ENCODE measurements at places on chromosomes 3 and 15.

DNA sequence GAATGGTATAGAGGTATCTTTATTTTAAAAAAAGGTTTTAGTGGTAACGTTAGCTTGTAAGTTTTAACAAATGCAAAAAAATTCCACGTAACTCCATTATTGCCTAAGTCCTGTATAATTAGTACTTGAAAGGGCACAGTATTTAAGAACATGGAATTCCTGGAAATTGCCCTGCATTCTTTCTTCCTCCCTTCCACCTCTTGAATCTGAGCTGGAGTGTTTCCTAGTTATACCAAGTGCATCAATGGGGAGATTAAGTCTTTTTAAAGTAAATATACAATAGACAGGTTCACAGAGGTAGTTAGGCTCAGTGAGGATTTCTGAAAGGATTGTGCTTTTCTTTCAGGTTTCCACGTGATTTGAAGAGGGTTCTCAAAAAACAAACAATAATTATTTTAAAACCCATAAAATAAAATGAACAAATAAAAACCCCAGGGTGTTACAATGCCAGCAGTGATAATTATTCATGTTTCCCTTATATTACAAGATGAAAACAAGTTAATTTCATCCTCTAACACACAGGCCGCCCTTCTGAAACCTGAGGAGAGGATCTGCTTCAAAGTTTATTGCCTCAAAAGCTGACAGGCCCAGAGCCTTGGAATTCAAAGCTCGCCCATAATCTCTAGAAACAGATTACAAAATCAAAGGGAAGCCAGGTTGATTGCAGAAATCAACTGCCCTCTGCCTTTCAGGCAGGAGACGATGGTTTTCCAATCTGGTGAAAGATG, 128.8 kb upstream of the LMOD3 start:
- no peak for DNase-seq

DNA sequence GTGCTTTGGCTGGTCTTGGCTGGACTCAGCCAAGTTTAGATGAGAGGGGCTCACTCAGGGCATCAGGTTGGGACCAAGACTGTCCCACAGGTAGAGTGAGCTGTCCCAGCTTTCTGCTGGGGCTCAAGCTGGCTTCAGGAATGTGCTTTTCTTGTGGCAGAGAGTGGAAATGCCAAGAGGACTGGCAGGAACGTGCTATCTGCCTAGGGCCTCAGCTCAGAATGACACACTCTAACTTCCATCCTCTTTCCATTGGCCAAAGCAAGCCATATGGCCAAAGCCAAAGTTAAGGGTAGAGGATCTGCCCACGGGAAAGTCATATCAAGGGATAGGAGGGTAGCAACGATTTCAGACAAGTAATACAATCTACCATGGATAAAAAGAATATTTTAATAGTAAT, 178.8 kb downstream of the ABHD5 start:
- DNase-seq, result no peak

- no peak for DNase-seq
These were observed 142.3 kb downstream of the IL5RA start for GRCh38 chr3:2967871-2968270.

DNA sequence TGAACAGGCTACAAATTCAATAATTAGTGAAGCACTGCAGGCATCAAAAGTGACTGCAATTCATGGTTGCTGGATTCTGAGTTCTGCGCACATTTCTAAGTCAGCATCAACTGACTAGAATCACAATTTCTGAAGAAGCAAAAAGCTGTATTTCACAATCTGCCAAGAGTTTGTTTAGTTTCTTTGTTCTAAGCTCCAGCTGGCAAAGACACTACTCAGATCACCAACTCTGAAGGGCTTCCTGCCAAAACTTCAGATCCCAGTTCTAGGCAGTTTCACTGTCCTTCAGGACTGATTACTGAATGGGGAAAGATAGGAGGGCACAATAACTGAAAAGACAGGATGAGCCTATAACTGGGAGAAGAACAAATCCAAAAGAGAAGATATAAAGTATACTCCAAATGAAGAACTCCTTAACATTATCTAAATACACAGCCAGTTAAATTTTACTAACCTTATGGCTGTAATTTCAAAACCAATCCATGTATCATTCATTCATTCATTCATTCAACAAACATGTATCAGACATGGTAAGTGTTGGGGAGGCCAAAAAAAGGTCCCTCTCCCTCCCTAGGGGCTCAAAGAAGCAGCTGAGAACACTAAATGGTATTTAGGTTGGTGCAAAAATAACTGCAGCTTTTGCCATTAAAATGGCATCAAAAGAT, 17.1 kb downstream of the TJP1 start:
- no peak for DNase-seq

- peak; percentile 59 for DNase-seq
These were observed 17.8 kb downstream of the MYL3 start for GRCh38 chr3:46845397-46845859.

DNA sequence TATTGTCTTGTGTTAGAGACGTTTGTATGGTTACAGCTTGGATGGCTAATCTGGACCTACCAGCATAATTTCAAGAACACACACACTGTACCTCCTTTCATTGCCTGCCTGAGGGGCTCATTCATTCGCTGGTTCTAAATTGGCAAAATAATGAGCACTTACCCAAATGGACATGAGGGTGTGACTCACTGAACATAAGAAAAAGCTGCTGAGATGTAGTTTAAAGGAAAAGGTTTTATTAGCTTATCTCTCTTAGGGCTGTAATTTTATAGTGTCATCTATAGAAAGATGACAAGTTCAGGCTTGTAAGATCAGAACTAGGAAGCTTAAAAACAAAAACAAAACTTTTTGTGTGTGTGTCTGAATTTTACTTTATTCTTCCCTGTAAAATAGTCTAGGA, 120.7 kb upstream of the WNT7A start:
- DNase-seq, result no peak
